ENCODE measurements at places on chromosomes 13 and 19. TPM values are rescaled to one million over a fixed set of nuclear protein-coding genes. Genes with fewer than 3 reads are reported as not detected.

GRCh38 chr13:34243403-34243802, 425.5 kb downstream of the RFC3 start:
- no peak for DNase-seq

DNA sequence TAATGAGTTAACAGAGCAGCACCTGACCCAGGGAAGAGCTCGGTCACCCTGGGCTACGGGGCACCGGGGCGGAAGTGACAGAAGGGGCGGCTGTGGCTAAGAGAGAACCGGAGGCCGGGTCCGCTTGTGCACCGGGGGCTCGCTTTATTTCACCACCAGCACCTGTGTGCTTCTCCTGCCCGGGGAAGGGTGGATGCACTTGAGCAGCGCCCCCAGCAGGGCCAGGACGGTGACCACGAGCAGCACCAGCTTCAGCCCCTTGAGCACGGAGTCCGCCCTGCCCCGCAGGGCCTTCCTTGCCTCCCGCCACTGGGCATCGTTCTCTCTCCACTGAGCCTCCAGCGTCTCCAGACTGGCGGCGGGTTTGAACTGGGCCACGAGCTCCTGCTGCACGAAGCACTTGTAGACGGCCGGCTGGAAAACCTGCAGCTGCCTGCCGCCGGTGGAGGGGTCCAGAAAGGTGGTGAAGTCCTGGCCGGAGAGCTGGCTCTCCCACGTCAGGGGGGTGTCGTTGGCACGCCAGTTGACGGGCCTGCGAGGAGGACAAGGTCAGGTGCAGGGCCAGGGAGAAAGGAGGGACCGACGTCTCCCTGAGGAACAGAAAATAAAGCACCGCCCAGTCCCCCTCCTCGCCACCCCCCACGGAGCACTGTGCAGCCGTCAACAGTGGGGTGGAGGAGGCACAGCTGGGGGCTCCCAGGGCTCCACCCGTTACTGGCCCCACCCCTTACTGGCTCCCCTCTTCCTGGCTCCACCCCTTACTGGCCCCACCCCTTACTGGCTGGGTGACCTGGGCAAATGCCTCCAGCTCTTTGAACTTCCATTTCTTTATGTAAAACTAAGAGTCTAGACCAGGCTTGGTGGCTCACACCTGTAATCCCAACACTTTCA, 3.6 kb downstream of the FAM187B start:
- DNase-seq, result no peak

DNA sequence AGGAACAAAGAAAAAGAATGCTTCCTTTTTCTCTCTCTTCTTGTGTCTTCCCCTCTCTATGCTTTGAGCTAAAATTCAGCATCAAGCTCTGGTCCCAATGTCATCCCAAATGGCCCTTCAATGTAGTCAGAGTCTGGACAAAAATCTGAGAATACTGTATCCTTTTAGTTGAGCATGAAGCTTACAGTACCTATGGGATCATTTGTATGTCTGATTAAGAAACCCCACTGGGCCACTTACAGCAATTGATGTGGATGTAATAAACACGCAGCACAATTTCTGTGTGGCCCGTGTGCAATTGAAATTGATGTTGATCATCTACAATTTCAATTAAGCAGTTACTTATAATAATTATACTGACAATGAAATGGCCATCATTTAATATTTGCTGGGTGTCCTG, 188.9 kb upstream of the RNF113B start:
- no peak for DNase-seq

- no peak for DNase-seq
These were observed 2291.1 kb upstream of the PCDH20 start for GRCh38 chr13:63706751-63707150.

DNA sequence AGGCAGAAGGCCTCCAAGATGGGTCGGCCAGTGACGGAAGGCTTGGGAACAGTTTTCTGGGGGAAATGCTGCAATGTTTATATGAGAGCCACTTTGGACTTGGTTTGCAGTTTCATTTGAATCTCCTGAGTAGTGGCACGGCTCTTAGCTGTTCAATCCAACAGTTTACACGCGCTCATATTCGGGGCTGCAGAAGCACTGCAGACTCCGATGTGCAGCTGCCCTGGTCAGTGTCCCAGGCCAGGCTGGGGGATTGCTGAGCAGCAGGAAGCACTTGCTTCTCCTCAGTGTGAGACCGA, 31.7 kb downstream of the CEBPG start:
- no peak for DNase-seq

Gene SIGLEC12
- 0.34 TPM for total RNA-seq

DNA sequence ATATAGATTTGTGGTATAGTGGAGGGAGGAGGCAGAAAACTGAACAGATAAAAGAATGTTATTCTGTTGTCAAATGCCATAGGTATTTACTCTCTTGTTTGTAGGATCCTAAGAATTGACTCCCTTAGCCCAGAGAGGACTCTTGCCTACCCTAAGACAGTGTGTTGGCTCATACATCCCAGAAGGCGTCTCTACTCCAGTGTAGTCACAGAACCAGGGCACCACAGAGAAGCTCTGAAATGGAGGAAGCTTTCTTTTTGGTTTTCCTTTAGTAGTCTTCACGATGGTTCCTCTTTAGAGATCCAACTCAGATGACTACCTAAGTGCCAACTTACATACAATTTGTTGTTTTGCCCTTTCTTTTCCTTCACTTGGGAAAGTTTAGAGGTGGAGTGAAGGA, 14.0 kb downstream of the GPR183 start:
- no peak for DNase-seq

Gene FUT1
- 0.11 TPM for total RNA-seq

DNA sequence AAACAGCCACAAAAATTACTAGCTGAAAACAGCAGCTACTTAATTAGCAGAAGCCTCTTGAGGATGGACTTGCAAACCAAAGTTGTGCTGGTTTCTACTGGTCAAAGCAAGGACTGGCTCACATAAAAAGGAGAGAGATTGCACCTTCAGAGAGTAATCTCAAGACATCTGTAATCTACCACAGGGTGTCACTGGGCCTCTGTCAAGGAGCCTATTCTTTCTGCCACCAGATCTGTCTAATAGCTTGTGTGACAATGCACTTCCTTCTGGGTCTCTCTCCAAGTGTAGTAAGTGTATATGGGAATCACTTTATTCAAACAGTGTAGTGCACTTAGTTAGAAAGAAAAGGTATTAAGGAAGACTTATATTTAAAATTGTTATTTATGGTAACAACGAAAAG, 24.4 kb upstream of the ZNF561 start:
- no peak for DNase-seq

DNA sequence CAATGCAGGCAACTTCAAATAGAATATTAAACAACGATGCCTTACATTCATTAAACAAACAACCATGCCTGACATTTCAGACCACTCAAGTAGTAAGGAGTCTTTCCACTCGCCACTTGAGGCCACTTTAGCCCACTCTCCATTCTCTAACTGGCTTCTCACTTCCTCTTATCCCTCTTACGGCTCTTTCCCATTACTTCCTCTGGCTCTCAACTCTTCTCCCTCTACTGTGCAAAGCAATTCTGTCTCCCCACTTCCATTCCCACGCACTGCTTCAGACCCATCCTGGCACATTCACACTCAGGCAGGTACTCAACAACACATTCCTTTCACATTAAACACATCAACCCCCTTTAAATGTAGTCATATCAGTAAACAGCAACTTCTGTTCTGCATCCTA, 229.8 kb upstream of the IPO5 start:
- no peak for DNase-seq

Measured in activated CD8-positive, alpha-beta T cell treated with anti-CD3 and anti-CD28 coated beads for 36 hours (primary cell).